ENCODE measurements at places on chromosomes 1 and 21.

- DNase-seq = no peak
Measured at GRCh38 chr1:247857985-247858619, 1.1 kb downstream of the TRIM58 start.

DNA sequence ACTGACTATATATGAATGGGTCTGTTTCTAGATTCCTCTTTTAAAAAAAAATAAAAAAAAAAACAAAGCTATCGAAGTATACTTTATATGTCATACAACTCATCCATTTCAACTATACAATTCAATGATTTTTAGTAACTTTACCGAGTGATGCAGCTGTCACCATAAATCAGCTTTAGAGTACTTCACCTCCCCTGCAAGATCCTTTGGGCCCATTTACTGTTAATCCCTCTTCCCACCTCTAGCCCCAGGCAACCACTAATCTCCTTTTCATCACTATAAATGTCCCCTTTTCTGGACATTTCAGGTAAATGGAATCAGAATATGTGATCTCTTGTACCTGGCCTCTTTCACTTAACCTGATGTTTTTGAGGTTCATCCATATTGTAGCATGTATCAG lies 133.9 kb downstream of the PEX14 start:
- DNase-seq = no peak

DNA sequence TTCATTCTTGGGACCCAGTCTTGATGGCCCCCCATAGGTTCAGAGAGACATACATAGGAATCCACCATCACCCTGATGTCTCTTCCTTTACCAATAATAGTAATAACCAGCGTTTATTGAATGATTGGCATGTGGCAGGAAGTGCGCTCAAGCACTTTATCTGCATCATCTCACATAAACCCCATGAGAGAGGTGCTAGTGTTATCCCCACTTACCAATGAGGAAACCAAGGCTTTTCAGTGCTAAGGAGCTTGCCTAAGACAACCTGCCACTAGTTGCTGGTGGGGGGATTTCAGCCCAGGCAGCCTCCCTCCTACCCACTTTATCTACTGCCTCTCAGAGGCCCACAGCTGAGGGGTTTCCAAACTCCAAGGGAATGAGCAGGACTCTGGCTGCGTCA lies 7.7 kb downstream of the LGR6 start:
- DNase-seq = no peak

GRCh38 chr1:209445576-209445975 lies 137.9 kb upstream of the CAMK1G start:
- DNase-seq = no peak

- no peak for DNase-seq
Measured at GRCh38 chr1:240092301-240093119, 827 bp downstream of the FMN2 start.

DNA sequence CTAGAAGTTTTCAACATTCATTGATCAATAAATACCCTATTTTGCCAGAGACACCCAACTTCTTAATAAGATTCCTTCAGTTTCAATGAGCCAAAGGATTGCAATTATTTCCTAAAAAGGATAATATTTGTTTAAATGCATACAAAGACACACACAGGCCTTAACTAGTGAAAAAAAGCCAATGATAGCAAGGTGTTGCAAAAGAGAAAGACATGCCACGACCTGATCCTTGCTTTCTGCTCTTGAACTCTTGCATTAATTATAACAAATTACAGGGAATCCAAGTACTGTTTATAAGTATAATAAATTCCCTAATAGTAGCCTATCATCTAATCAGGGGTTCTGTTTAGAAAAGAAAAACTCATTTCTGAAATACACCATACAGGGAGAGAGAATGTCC lies 131.1 kb downstream of the PTPN14 start:
- no peak for DNase-seq

GRCh38 chr1:40532844-40533424 lies 1.5 kb downstream of the ZNF684 start:
- no peak for DNase-seq

DNA sequence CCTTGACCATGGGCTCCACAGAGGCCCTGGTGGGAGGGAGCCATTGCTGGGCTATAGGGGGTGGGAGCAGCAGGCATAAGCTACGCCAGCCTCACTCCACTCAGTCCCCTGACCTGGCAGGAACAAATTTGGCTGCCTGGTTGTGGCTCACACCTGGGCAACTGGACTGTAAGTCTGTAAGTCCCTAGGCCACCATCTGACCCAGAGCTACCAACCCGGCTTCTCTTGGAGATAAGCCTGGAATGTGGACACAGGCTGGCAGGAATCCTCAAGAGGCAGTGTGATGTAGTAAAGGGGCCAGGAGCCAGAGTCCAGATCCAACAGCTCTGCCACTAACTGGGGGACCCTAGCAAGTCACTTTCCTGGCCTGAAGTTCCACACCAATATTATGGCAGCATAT lies 11.4 kb downstream of the NCF2 start:
- no peak for DNase-seq

- DNase-seq = no peak
Measured at GRCh38 chr1:61869691-61870109, 127.4 kb downstream of the PATJ start.

DNA sequence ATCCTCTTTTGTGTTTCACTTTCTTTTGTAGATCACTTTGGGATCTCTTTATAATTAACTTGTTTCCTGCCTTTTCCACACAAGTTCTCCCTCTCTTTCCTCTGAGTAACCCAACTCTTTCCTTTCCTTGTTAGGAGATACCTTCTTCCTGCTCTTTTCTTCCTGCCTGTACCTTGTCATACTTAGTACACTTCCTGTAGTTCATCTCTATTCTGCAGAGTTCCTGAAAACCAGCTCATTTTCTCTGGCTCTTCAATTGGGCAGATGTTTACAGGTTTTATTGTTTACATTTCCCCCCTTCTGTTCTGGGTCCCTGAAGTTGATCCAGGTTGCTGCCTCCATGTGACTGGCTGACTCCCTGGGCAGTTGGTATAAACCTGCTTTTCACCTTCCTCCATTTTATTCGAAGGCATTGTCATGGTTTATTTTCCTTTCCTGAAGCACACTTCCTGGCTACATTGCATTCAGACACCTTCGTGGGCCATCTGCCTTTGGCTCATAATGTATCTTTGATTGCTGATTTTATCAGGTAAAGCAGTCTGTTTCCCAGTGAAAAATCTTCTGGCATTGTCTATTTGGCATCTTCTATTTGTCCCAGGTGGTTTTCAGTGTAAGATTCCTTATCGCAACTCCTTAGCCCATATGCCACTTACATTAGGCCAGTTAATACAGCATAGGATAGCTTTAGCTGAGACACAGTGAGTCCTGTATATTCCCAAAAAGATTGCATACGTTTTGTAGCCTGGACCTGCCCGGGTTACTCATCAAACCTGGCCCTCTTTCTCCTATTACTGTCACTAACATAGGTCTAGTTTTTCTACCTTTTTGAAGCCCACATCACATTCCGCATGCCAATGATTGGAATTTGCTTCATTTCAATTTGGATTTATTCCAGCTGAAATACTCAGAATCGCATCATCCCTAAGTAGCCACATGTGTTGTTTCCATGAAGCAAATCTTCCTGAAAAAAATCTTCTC lies 15.4 kb downstream of the CTH start:
- no peak for DNase-seq

DNA sequence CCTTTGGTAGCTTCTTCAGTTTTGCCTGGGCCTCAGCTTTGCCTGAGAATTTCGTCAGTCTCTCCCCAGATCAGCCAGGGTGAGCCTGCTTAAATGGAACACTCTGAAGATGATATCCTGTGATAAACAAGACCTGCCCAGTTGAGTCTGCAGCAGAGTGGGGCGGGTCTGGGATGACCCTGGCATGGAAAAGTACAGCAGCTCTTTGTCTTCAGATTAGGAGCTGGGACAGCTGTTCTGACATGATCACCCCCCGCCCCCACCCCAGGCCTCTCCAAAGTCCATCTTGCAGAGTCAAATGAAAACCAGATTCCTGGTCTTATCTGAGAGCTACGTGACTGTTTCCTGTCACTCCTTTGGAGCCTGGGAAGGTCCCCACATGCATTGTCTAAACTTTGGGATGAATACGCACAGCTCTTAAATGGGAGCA lies 2.2 kb upstream of the TMEM51 start:
- no peak for DNase-seq

DNA sequence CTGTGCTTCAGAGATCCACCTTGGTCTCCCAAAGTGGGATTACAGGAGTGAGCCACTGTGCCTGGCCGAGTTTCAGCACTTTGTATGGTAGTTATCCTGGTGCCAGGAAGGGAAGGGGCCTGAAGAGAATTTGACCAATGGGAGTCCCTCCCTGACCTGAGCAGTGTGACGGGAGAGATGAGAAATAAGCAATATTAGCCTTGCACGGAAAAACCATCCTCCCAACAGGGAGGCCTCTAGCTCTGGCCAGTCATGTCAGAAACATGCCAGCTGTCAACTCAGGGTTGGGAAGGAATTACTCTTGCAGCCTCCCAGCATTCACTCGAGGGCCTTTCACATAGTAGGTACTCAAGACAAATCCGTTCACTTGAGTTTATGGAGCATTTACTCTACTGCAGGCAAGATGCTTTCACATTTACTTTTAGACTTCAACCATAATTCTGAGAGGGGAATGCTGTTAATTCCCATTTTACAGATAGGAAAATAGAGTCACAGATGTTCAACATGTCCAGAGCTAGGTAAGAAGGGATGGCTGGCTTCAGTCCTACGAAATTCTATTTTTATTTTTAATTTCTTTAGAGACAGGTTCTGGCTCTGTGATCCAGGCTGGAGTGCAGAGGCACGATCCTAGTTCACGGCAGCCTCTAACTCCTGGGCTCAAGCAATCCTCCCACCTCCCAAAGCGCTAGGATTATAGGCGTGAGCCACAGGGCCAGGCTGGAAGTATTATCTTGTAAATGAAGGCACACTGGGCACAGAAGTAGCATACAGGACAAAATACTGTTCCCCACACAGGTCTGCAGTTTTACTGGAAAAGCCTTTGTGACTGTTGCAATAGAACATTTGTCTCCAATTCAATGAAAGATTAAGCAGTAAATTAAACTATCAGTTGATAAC lies 3.2 kb upstream of the ATP13A2 start:
- DNase-seq = no peak

DNA sequence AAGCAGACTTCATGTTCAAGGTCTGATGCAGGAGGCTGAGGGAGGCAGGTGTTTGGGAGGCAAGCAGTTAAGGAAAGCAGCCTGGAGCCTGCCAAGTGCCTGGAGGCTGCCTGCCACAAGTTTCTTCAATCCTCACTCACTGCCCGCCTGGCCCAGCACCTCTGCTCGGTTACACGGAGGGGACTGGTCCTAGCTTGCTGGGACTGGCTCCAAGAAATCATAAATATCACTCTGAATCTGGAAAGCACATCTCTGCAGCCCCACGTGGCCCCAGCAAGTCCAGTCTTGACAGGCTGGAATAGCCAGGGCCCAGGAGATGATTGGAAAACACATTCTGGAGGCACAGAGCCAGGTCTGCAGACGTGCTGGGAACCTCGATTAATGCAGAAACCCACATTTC lies 83.9 kb downstream of the BCAR3 start:
- no peak for DNase-seq

DNA sequence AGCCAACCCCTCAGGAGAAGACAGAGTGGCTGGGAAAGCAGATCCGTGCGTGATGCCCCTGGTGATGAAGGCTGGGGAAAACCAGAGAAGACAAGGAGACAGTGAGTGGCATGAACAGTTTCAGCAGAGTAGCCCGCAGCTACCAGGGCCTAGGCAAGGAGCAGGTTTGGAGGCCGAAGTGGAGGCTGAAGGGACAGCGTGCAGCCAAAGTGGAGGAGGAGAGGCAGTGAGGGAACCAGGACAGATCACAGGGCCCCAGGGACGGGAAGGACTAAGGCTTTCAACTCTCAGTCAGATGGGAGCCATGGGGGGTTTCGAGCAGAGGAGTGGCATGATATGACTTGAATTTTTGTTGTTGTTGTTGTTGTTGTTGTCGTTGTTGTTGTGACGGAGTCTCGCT lies 59.9 kb upstream of the SELENON start:
- no peak for DNase-seq

- DNase-seq = no peak
Measured at GRCh38 chr1:4709641-4710040, 55.2 kb downstream of the AJAP1 start.

Measured in activated CD4-positive, alpha-beta T cell treated with anti-CD3 and anti-CD28 coated beads for 24 hours (primary cell).